Activated naive CD4-positive, alpha-beta T cell treated with anti-CD3 and anti-CD28 coated beads, Interleukin-2, amount 50 U/mL, for 72 hours (primary cell): ENCODE measurements at places on chromosomes 7 and 10. TPM values are rescaled to one million over a fixed set of nuclear protein-coding genes. Genes with fewer than 3 reads are reported as not detected.

The SFRP4 gene
- total RNA-seq: not detected

The LRRD1 gene
- total RNA-seq: not detected

DNA sequence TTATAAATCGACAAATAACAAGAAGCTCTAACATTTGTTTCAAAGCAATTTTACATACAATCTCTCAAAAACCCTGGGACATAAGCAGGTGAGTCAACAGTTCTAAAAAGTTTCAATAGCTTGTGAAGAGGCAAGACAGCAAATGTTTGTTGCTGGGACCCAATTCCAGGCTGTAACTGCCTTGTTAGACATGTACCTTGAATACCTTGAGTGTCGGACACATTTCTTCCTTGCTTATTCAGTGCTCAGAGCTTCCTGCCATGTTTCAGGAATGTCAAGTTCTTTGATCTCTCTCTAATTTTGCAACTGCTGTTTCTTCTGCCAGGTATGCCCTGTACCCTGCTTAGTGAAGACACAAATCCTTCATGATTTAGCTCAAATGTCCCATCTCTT is 5.1 kb downstream of the CH25H start:
- DNase-seq: no peak

- DNase-seq: peak; percentile 28
These were observed 80.7 kb downstream of the GCC1 start for GRCh38 chr7:127504715-127505114.

DNA sequence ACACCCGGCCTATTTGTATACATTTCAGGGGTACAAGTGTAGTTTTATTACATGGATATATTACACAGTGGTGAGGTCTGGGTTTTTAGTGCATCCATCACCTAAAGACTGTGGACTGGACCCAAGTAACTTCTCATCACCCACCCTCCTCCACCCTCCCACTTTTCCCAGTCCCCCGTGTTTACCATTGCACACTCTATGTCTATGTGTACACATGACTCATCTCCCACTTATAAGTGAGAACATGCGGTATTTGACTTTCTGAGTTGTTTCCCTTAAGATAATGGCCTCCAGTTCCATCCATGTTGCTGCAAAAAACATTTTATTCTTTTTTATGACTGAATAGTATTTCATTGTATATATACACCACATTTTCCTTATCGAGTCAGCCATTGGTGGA is 98.9 kb upstream of the WAC start:
- DNase-seq: no peak

DNA sequence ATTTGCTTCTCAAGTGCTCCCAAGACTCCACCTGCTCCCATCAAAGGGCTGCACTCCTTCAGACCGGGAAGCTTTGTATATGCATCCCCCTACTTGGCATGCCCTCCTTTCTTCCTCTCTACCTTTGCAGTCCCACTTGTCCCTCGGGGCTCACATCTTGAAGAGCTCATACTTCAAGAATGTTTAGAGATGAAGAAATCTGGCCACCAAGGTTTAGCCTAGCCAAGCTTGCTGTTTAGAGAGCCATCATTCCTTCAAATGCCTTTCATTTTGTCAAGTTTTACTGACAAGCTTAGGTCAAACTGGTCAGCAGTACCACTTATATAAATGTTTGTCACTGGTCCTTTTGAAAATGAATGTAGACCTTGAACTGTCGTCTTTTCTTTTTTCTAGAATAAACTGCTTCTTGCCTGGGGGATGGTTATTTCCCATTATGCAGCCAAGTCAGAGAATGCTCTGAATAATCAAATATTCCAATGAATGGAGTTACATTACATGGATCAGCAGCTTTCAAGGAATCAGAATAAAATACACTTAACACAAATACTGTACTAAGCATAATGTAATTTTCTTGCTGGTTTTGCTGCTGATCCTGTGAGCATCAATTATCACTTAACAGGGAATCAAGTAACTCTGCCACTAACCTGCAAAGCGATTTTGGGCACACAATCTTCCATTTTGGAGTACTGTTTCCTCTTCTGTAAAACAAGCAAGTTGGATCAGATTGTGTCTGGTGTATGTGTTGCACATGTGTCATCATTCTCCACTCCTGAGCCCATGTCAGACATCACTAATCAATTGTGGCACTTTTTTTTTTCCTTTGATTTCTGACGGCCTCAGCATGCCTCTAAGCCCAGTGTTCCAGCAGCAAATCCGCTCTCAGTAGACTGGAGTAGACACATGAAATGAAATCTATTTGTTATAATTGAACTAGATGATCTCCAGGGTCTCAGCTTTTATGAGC is 357.9 kb downstream of the PTEN start:
- no peak for DNase-seq
